ENCODE measurements at places on chromosomes 1 and 21. TPM values are rescaled to one million over a fixed set of nuclear protein-coding genes. Genes with fewer than 3 reads are reported as not detected.

GRCh38 chr1:39657923-39658485 lies 13.9 kb downstream of the NT5C1A start:
- peak; percentile 46 for DNase-seq

The FAM163A gene
- total RNA-seq: not detected

The B3GALT6 gene
- 16.2 TPM for total RNA-seq

DNA sequence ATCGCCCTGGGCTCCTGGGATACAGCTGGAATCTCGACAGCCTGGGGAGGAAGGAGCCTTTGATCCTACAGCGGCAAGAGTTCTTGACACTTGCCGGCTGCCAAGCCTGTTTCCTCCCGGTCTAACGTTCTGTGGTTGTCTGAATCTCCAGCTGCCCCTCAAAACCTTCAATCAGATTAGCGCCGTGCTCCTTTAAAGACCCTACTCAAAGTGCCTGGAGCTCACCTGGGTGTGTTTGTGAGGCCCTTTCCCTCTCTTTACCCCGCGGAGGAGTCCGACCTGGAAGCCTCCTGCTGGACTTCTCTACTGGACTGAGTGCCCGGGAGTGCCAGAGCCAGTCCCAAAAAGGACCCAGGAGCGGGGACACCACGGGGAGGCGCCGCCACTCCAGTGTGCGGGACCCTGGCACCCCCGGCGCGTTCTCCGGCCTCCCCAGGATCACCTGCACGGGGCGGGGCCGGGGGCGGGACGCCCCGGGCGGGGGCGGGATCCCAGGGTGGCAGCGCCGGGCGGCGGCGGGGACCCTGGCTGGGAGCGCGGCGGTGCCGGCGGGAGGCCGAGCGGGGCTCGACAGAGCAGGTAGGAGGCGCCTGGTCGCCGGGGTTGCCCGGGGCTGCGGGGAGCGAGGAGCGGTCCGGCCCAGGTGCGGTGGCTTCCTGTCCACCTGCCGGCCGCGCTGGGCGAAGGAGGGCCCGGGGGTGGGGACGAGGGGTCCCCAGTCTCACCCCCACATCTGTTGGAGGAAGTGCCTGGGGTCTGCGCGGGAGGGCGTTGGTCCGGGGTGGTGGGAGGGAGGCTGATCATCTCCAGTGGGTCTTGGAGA lies at the start of gene NCMAP:
NCMAP (plus strand) TSS at position 497 of the 823 bp plus-strand sequence. CDS start 39,344 bp downstream, outside the sequence.
- peak; percentile 43 for DNase-seq

- no peak for DNase-seq
Observed at GRCh38 chr1:153973525-153973924, 3.9 kb downstream of the JTB start.

GRCh38 chr1:163980394-163980793 lies 578.6 kb upstream of the PBX1 start:
- no peak for DNase-seq

GRCh38 chr1:108200687-108201051 lies 526 bp upstream of the SLC25A24 start:
- DNase-seq: peak; percentile 76

- DNase-seq: no peak
Observed at GRCh38 chr1:183070923-183071618, 47.9 kb downstream of the LAMC1 start.

The TTLL7 gene
- 2.9 TPM for total RNA-seq

The NIT1 gene
- 25.9 TPM for total RNA-seq

The MYCL gene
- total RNA-seq: 6.2 TPM
